ENCODE measurements at places on chromosomes 6 and 20. TPM values are rescaled to one million over a fixed set of nuclear protein-coding genes. Genes with fewer than 3 reads are reported as not detected.

- DNase-seq = no peak
Measured at GRCh38 chr6:158655569-158656450, 6.0 kb downstream of the SYTL3 start.

GRCh38 chr6:151043944-151044343, 178.4 kb downstream of the MTHFD1L start:
- DNase-seq = no peak

PKHD1 gene
- 0.09 TPM for total RNA-seq

GRCh38 chr6:128179876-128180438, 279.1 kb upstream of the THEMIS start:
- DNase-seq = no peak

SLC16A10 gene
- 14.9 TPM for total RNA-seq

- no peak for DNase-seq
Measured at GRCh38 chr6:34547701-34548644, 8.2 kb downstream of the SPDEF start.

GRCh38 chr20:34864216-34864615, 8.4 kb downstream of the GGT7 start:
- no peak for DNase-seq

DNA sequence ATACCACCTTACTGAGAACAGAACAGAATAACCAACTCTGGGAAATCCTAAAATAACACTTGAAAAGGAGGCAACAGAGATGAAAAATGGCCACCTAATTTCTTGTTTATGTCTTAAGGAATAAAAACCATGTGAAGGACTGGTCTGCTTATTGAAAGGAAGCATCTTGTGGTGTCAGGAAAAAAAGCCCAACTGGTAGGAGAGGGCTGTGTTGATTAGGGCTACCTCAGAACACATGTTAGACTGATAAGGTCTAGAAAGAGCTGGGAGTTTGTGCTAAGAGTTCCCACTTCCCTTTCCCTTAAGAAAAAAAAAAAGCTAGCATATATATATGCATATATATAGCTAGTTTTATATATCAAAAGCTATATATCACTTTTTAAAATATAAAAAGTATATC, 425.3 kb upstream of the BTBD3 start:
- DNase-seq = no peak

CAGE1 gene
- 0.11 TPM for total RNA-seq

TRIM31 gene
- total RNA-seq = 0.11 TPM

DNA sequence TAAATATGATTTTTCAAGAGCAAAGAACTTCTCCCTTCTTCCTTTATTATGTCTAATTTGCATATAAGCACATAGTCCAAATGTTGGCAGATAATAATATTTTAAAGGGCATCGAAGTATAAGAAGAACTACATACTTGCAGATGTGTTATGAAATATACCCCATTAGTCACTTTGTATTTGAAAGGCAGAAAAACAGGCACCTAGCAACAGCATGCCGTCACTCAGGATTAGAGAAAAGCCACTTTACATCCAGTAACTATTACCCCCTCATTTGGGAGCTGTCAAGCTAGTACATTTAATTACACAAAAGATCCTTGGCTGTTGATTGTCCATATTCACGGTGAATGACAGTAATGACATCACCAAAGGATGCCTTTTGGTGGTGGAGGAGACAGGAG, 99.3 kb upstream of the ARMC2 start:
- DNase-seq = no peak

DNA sequence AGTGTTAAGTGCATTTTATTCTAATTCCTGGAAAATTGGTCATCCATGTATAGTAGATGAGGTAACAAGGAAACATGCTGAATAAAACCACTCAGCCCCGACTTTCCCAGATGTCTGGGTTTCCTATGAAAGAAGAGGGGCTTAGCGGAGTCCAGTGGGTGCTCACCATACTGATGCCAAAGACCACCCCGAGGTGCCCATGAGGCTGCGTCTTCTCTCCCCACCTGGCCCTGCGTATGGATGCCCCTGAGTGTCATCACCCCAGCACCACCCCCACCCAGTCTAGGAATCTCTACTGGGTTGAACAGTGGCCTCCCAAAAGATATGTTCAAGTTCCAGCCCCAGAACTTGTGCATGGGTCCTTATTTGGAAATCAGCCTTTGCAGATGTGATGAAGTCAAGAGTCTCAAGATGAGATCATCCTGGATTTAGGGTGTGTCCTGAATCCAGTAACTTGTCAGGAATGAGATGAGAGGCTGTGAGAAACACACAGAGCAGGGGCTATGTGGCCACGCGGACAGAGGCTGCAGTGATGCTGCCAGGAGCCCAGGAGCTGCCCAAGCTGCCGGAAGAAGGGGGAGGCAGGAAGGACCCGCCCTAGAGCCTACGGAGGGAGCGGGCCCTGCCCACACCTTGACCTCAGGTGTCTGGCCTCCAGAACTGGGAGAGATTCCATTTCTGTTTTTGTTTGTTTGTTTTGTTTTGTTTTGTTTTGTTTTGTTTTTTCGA, 124.6 kb upstream of the CDH4 start:
- no peak for DNase-seq

DNA sequence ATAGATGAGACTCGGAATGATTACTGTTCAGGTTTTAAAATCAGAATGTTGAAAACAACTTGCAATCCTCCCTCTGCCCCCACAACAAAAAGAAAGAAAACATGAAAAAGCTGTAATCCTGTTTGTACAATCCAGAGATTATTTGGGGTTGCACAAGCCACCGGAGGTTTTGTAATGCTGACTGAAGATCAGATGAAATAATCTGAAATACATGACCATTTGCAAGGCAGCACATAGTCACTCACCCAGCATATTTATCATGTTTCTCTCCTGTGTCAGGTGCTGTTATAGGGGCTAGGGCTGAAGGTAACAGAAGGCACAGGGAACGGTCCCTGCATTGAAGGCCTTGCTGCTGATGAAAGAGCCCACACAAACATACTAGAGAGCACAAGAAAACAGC, 85.3 kb downstream of the SIM1 start:
- DNase-seq = no peak

PDCD2 gene
- total RNA-seq = 113 TPM

DNAJC5 gene
- total RNA-seq = 29.6 TPM

GRCh38 chr20:6699921-6700562, 67.4 kb upstream of the BMP2 start:
- no peak for DNase-seq

- DNase-seq = no peak
Measured at GRCh38 chr20:48065833-48066232, 280.6 kb upstream of the SULF2 start.

DNA sequence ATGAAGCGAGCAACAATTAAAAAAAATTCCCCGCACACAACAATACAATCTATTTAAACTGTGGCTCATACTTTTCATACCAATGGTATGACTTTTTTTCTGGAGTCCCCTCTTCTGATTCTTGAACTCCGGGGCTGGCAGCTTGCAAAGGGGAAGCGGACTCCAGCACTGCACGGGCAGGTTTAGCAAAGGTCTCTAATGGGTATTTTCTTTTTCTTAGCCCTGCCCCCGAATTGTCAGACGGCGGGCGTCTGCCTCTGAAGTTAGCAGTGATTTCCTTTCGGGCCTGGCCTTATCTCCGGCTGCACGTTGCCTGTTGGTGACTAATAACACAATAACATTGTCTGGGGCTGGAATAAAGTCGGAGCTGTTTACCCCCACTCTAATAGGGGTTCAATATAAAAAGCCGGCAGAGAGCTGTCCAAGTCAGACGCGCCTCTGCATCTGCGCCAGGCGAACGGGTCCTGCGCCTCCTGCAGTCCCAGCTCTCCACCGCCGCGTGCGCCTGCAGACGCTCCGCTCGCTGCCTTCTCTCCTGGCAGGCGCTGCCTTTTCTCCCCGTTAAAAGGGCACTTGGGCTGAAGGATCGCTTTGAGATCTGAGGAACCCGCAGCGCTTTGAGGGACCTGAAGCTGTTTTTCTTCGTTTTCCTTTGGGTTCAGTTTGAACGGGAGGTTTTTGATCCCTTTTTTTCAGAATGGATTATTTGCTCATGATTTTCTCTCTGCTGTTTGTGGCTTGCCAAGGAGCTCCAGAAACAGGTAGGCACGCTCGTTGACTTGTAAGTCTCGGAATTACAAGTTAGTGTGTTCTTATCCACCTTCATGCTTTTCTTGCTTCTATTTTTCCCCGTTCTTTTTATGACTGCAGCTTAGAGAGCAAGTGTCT, at the start of gene EDN1:
Gene EDN1, plus strand, starts transcription at position 429 of the 888 bp plus-strand sequence. Its CDS starts 269 bp downstream, at position 698.
- peak; percentile 84 for DNase-seq

- no peak for DNase-seq
Measured at GRCh38 chr6:29813066-29813465, 14.6 kb upstream of the HLA-G start.

OR2H2 gene
- not detected for total RNA-seq

DNA sequence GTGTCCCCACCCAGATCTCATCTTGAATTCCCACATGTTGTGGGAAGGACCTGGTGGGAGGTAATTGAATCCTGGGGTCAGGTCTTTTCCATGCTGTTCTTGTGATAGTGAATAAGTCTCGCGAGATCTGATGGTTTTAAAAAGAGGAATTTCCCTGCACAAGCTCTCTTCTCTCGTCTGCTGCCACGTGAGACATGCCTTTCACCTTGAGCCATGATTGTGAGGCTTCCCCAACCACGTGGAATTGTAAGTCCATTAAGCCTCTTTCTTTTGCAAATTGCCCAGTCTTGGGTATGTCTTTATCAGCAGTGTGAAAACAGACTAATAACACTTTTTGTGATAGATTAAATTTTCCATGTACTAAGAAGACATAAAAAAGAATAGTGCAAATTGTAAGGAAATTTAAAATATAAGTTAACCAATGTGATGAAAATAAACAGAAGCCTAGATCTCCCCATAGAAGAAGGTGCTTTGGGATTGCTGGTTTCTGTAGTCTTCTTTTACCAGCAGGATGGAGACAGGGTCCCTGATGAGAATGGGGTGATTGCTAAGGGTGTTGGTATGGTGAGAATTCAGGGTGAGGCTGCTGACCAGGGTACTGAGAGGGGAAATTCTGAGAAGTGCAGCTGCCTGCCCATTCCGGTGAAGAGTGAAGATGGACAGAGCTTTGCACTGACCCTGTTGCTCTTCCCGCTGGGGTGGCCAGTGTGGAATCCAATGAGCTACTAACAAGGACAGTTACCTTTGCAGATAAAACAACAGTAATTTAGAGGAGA, 50.7 kb downstream of the BMP2 start:
- peak; percentile 28 for DNase-seq

GRCh38 chr6:63803371-63803770, 167.8 kb downstream of the PHF3 start:
- no peak for DNase-seq

PRL gene
- total RNA-seq = not detected

GRCh38 chr6:42103753-42104094, 38.7 kb downstream of the C6orf132 start:
- DNase-seq = no peak

GRCh38 chr20:47352332-47353238, 3.9 kb downstream of the ZMYND8 start:
- DNase-seq = no peak

GNRH2 gene
- total RNA-seq = 0.50 TPM

- DNase-seq = no peak
Measured at GRCh38 chr6:95629551-95629950, 52.2 kb downstream of the MANEA start.

DNA sequence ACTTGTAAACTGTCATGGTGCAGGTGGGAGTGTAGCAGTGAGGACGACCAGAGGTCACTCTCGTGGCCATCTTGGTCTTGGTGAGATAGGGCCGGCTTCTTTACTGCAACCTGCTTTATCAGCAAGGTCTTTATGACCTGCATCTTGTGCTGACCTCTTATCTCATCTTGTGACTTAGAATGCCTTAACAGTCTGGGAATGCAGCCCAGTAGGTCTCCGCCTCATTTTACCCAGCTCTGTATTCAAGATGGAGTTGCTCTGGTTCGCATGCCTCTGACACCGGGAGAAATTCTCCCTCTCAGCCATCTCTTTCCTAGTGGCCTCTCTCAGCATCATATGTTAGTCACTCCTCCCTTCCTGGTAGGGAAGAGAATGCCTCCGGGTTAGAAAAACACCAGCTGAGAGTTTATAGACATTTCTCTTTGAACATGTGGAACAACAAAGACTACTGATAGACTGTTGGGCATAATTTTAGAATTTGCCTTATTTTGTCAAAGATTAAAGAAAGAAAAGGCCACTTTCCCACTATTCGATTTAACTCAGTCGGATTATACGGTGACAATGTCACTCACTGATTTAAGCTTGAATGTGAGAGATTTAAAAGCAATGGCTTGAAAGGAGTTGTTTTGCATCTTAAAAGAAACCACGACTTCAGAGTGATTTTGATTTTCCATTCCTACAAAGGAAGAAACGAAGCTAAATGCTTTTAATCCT, 67.9 kb upstream of the SNX9 start:
- no peak for DNase-seq

- DNase-seq = no peak
Measured at GRCh38 chr6:156231026-156231765, 546.0 kb upstream of the ARID1B start.

GRCh38 chr6:14511061-14511586, 393.6 kb downstream of the CD83 start:
- no peak for DNase-seq

DNA sequence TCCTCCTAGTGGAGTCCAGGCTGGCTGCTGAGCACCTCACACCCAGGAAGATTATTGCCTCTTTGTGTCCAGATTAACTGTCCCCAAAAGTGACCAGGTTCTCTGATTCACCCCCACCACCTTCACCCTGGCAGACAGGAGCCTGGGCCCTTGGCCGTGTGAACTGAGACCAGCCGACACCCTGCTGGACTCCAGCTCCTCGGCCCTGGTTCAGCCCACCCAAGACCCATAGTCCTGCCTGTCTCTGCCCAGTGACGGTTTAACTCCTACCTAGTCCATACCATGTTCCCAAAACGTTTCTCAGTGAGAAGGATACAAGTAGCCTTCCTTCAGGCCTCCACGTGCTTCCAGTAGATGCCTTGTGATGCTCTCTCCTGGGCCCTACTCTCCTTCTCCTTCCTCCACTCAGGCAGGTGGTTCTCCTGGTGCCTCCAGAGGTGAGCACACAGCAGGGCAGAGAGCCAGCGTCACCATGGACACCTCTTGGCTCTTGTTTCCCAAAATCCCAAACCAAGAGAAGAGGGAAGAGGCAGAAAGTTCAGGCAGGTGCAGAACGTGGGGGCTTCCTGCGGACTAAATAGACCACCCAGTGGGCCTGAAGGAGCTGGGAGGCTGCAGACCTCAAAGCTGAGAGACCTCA, 134.4 kb upstream of the CST7 start:
- DNase-seq = no peak

BPIFB1 gene
- 0.09 TPM for total RNA-seq

- DNase-seq = no peak
Measured at GRCh38 chr6:125251516-125252220, 50.1 kb downstream of the HDDC2 start.

TSHZ2 gene
- total RNA-seq = 0.23 TPM

THBD gene
- total RNA-seq = 0.34 TPM

GRCh38 chr6:54193560-54193959, 82.3 kb downstream of the MLIP start:
- DNase-seq = no peak

RIPPLY2 gene
- 2.1 TPM for total RNA-seq

DNA sequence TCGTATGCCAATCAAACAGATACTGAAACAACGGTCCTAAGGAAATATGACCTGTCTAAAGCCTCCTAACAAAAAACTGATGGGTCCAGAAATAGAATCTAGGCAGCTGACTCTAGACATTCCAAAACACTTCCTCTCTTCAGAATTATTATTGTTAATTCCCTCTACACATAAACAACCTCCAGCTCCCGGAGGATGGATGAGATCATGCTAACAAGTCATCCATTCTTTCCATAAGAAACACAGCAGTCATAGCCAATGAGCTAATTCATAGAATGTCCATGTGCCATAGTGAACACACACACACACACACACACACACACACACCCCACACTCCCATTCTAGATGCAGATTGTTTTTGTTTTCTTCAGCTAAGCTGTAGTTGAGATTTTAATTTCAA, 44.3 kb downstream of the HDGFL1 start:
- DNase-seq = no peak

- peak; percentile 90 for DNase-seq
Measured at GRCh38 chr6:30885999-30886896, 1.9 kb downstream of the DDR1 start.

PRICKLE4 gene
- total RNA-seq = 1.5 TPM
